ENCODE measurements at places on chromosomes 3 and 15. TPM values are rescaled to one million over a fixed set of nuclear protein-coding genes. Genes with fewer than 3 reads are reported as not detected.

- H3K4me3 ChIP-seq, result no peak overlapping the region
- H3K36me3 ChIP-seq, result no peaks in the 10 kb centered on the region
- no peak for DNase-seq
- H3K27ac ChIP-seq, result no peak overlapping the region
Observed at GRCh38 chr3:136624894-136625815, 127.0 kb downstream of the STAG1 start.

- H3K4me3 ChIP-seq, result no peak overlapping the region
- no peaks in the 10 kb centered on the region for H3K36me3 ChIP-seq
- DNase-seq, result no peak
- no peaks in the 10 kb centered on the region for H3K27me3 ChIP-seq
Observed at GRCh38 chr15:37122703-37123102, 22.4 kb upstream of the MEIS2 start.

GRCh38 chr3:41026394-41027177, 172.7 kb upstream of the CTNNB1 start:
- peak; percentile 87 for DNase-seq
- H3K36me3 ChIP-seq, result no peaks in the 10 kb centered on the region
- no peak overlapping the region for H3K4me3 ChIP-seq
- peaks cover 8% of the 10 kb centered on the region for H3K4me1 ChIP-seq

DNA sequence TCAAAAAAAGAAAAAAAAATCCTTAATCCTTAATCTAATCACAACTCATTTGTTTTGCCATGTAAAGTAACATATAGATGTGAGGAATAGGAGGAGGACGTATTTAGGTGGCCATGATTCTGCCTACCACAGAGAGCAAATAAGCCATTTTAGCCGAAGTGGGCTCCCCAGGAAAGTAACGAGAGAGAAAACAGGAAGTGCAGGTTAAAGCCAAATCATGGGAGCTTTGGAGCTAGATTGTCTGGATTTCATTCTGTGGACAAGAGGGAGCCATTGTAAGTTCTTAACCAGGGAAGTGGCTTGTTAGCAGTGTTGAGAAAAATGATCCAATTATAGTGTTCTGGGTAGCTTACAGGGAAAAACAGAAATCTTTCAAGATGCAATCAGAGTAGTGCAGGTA, 9.4 kb downstream of the TMOD2 start:
- H3K4me3 ChIP-seq, result no peak overlapping the region
- no peaks in the 10 kb centered on the region for H3K36me3 ChIP-seq
- no peak for DNase-seq

GRCh38 chr3:188956839-188957489, 214.8 kb upstream of the TPRG1 start:
- no peaks in the 10 kb centered on the region for H3K27me3 ChIP-seq
- H3K36me3 ChIP-seq, result no peaks in the 10 kb centered on the region
- H3K4me1 ChIP-seq, result peaks cover 3% of the 10 kb centered on the region
- no peak overlapping the region for H3K4me3 ChIP-seq
- peak; percentile 82 for DNase-seq

Gene HDGFL3
- polyA plus RNA-seq, result 56.6 TPM

Gene ABI3BP
- 346 TPM for polyA plus RNA-seq

DNA sequence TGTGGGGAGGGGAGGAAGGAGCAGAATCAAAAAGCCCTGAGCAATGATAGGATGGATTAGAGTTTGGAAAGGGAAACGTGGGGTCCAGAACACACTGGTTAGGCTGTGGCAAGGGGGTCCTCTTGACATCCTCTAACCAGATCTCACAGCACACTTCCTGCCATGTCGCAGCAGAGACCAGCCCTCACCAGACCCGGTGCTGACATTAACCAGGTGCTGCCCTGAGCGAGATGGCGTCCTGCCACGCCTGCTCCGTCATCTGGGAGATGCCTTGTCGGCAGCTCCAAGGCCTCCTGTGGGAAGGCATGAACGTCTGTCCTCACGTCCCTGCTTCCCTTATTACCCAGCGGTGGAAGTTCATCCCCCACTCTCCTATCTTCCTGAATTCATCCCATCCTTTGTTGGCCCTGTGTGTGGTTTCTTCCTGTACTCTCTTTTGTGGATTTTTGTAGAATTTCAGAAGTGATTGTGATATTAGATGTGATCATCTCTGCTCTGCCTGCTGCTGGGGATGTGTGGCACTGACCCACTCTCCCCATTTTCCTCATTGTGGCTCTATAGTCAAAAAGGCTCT, 29.4 kb upstream of the MYZAP start:
- no peak for DNase-seq
- peak overlapping the region; percentile 49 for H3K27ac ChIP-seq
- H3K4me3 ChIP-seq, result no peak overlapping the region
- H3K36me3 ChIP-seq, result no peaks in the 10 kb centered on the region

- no peaks in the 10 kb centered on the region for H3K4me1 ChIP-seq
- H3K27ac ChIP-seq, result no peak overlapping the region
- no peaks in the 10 kb centered on the region for H3K36me3 ChIP-seq
- DNase-seq, result no peak
- no peak overlapping the region for H3K4me3 ChIP-seq
Observed at GRCh38 chr3:139941580-139941979, 6.6 kb downstream of the CLSTN2 start.

DNA sequence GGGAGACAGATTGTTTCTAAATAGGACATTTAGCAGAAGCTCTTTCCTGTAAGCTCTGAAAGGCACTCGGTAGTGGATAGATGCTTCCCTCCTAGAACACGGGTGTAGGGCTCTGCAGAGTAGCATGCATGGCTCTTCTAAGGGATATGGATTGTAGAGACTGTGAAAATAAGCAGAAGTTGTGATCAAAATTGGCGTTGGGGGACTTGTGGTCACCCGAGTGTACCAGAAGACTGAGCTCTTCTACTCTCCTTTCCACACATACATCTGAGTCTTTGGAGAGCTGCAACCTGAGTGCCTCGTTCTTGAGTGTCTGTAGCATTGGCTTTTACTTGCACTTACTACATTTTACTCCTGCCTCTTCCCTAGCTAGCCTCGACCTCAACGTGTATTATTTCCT, 197.7 kb downstream of the LPP start:
- no peaks in the 10 kb centered on the region for H3K27me3 ChIP-seq
- H3K4me1 ChIP-seq, result peaks cover 20% of the 10 kb centered on the region
- H3K27ac ChIP-seq, result peak overlapping the region; percentile 9
- DNase-seq, result no peak
- H3K36me3 ChIP-seq, result no peaks in the 10 kb centered on the region

Gene SLC22A14
- polyA plus RNA-seq, result 0.09 TPM

DNA sequence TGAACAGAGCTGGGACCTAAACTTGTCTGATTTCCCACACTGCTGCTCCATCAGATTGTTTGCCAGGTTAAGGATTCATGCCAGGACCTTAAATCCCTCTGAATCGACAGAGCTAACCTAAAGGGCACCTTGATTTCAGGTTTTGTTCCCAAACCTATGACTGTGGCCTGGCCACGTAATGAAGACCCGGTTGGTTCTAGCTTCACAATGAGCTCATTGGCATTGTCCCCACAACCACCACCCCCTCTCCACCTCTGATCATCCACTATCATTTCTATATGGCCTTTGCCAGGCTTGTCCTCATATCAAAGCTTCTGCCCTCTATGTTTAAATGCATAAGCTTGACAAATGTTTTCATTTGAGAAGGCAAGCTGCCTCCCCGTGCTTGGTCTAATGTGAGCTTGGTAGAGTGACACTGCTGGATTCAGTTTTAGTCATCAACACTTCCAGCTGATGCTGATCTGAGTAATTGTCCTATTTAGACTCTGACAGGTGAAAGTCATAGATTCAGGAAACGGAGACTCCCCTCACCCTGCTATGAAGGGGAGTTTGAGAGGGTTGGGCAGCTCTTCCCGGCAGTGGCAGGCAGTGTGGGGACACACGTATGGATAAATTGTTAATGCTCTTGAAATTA, 407.1 kb upstream of the CFAP20DC start:
- H3K27ac ChIP-seq, result no peak overlapping the region
- no peaks in the 10 kb centered on the region for H3K27me3 ChIP-seq
- H3K36me3 ChIP-seq, result no peaks in the 10 kb centered on the region
- H3K4me3 ChIP-seq, result no peak overlapping the region

All from muscle of leg (tissue), 16 donors.